Cardiac septum (tissue), 1 donor: ENCODE measurements at places on chromosomes 6 and 20.

- peak; percentile 43 for DNase-seq
Observed at GRCh38 chr20:35010405-35011192, 54.9 kb downstream of the MYH7B start.

GRCh38 chr6:101608703-101609102 is 215.2 kb downstream of the GRIK2 start:
- DNase-seq = no peak

DNA sequence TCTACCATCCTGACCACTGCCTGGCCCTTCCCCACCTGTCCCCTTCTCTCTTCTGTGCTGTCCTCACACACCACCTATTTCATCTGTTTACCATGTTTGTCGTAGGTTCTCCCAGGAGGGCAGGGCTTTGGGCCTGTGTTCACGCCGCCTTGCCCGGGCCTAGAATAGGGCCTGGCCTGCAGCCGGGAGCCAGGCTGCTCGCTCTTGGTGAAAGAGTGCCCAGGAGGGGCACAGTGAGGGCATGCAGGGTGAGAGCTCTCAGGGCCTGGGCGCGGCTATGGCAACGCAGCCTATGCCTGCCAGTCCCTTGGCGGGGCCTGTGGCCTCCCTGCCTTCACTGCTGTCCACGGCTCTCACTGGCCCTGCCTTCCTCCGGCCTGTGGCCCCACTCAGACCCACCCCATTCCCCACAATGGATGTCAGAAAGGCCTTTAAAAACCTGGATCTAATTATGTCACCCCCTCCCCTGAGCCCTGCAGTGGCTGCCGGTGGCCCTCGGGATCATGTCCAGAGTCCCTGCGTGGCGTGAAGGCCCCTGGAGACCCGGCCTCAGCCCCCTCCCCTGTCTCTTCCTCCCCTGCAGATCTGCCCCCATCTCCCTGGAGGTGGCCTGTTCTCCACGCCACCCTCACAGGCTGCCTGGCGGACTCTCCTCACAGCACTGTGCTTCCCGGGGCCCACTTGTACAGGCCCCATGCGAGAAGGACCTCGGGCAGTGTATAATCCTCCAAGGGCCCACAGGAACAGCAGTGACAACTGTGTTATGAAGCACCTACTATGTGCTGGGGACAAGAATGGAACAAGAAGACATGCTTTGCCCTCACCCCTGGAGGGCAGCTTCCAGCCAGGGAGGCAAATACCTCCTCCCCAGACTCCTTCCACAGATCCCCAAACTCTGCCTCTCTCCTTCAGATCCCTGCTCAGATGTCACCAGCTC is 22.9 kb upstream of the NOL4L start:
- no peak for DNase-seq

DNA sequence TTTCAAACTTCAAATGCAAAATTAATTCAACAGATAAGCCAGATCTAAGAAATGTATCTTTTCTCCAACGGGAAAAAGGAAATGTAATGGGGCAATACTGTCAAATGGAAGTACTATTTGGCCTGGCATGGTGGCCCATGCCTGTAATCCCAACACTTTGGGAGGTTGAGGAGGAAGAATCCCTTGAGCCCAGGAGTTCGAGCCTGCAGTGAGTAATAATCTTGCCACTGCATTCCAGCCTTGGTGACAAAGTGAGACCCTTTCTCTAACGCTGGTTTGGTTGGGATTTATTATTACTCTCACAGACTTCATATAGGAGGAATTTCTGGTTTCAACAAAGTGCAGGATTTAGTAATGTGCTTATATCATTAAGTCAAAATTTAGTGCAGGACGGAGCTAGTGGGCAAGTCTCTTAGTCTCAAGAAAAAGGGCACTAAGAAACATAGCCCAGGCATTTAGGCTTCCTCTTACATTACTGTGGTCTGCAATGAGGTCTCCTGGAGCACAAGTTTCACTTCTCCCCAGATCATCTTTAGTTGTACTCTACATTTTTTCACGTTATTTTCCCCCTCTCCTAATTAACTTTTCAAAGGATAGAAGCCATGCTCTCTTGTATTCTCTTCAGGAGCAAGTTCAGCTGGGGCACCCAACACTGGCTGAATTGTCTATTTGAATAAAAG is 23.1 kb downstream of the TRIM27 start:
- DNase-seq = no peak

GRCh38 chr6:142074516-142074915 is 58.2 kb upstream of the GJE1 start:
- no peak for DNase-seq

DNA sequence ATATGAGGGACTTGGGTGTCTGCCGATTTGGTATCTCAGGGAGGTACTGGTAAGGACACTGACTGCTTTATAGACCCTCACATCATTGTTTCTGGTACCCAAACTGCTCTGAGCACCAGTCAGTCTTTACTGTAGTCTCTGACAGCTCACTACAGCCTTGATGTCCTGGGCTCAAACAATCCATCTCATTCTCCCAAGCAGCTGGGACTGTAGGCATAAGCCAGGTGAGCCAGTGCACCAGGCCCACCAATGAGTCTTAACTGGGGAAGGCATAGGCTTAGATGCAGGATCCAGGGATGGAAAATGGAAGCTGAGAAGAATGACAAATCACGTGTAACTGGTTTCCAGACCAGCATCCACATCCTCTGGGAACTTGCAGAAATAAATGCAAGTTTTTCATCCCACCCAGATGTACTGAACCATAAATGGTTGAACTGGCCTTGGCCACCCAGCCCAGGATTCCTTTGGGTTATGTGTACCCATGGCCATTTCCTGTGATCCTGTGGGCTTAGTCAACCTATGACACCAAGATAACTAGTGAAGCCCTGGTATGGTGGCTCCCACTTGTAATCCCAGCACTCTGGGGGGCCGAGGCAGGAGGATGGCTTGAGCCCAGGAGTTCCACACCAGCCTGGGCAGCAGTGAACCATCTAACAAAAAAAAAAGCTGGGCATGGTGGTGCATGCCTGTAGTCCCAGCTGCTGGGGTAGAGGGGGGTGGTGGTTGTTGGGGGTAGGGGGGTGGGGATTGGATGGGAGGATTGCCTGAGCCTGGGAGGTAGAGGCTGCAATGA is 5.8 kb downstream of the TUBB start:
- DNase-seq = no peak

- no peak for DNase-seq
Observed at GRCh38 chr20:11654766-11655165, 262.9 kb upstream of the BTBD3 start.

DNA sequence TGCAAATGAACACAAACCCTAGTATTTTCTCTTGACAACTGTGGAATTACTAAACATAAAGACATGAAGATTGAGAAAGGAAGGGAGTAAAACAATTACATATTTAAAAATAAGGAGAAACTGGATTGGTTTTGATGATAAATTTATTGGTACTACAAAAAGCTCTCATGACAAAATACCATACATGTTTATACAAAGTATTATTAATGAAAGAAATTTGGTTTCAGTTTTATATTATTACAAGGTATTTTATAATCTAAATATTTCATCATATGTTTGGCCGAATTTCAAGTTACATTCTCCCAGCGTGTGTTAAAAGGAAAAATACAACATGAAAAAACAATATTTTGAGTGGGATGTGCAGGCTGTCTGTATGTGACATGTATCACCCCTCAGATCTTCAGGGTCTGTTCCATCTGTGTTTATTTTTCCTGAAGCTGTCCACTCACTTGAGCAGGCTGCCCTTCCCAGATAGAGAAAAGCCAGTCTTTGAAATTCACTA is 568.4 kb downstream of the NKAIN2 start:
- no peak for DNase-seq

GRCh38 chr6:83313882-83314281 is 117.0 kb downstream of the ME1 start:
- DNase-seq = no peak

DNA sequence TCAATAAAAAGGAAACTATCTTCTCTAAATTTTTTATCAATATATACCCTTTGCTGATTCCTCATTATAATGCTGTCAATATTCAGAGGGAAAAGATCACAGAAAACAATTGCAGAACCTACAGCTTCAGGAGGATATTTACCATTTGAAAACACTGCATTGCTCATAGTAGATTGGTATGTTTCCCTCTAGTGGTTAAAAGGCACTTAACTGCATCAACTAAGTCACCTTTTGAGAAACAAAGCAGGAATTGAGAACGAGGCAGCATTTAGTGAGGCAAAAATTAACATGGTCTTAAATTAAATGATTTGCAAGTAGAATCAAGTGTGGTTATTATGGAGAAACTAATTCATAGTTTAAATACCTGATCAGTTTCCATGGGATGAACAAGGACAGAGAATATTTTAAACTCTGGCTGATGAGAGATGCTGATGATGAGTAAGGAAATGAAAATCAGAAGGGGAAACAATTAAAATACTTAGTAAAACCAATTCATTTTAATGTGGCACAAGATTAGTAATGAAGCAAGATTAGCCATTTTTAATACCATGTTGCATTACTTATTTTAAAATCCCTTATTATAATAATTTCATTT is 642.1 kb downstream of the EPHA7 start:
- no peak for DNase-seq
